ENCODE measurements at places on chromosomes 6 and 20.

DNA sequence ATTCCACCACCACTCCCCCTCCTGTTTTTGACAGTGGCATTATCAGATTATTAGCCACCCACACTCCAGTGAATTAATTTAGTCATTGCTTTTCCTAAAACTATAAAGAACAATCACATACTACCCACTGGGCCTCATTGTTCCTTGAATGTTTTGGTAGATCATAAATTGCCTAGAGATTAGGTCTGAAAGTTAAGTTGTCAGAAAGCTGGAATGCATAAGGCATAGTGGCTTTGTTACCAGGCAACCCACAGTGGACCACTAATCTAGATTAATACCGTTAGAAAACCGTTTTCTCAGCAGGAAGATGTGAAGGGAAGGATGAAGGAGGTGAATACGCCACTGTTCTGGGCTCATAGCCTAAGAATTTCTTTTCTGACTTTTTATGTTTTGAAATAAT lies 75.6 kb downstream of the SAMD3 start:
- no peak for DNase-seq

DNA sequence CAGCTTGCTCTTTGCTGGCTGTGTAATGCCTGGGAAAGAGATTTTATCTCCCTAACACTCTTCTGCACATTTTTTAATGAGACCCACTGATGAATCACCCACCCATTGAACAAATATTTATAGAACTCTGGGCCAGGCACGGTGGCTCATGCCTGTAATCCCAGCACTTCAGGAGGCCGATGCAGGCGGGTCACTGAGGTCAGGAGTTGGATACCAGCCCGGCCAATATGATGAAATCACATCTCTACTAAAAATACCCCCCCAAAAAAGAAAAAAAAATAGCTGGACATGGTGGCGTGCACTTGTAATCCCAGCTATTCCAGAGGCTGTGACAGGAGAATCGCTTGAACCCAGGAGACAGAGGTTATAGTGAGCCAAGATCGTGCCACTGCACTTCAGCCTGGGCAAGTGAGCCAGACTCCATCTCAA lies 82.1 kb upstream of the SIRPA start:
- no peak for DNase-seq

GRCh38 chr6:28218312-28219248 lies 6.5 kb upstream of the ZSCAN9 start:
- no peak for DNase-seq

GRCh38 chr20:64100566-64100888 lies 6.8 kb downstream of the NPBWR2 start:
- no peak for DNase-seq

GRCh38 chr6:155008625-155009024 lies 13.5 kb downstream of the TIAM2 start:
- DNase-seq, result no peak

DNA sequence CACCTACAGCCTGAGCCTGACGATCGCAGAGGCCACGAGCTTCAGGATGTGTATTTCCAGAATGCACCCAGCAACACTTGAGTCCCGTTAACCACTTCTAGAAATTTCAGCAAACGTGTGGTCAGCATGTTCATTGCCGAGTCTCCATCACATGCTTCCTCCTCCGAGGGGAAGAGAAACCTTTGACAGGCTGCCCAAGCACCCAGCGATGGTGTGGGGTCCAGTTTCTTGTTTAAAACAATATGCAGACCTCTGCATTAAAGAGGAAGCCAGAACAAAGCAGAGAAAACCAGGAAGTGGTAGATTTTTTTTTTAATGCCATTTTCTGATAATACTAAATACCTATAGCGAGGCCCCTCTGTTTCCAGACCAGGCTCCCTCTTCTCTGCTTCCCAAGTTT lies 71.9 kb downstream of the GNAS-AS1 start:
- no peak for DNase-seq

- DNase-seq, result no peak
These were observed 45.4 kb downstream of the AKAP12 start for GRCh38 chr6:151285122-151285521.

DNA sequence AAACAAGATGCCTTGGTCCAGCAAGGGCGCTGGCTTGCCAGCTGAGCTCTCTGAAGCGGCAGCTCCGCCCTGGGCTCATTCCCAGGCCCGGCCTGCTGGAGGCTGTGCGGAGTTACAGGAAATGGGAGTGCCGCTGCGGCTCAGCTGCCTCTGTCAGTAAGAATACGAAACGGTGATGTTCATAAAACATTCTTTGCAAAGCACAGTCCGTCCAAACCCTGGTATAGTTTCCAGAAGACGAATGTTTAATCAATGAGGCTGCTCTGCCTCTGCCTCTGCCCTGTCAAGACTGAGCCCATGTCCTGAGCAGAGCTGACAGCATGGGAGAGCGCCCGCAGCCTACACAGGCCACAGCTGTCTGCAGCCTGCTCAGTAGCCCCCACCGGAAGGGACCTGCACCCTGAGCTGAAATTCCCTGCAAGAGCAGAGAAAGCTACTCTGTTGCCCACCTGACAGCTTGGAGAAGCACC lies 153.3 kb upstream of the SNX9 start:
- no peak for DNase-seq

GRCh38 chr6:45903959-45904358 lies 111.7 kb downstream of the CLIC5 start:
- no peak for DNase-seq

GRCh38 chr6:12709556-12710232 lies 6.9 kb upstream of the PHACTR1 start:
- no peak for DNase-seq

DNA sequence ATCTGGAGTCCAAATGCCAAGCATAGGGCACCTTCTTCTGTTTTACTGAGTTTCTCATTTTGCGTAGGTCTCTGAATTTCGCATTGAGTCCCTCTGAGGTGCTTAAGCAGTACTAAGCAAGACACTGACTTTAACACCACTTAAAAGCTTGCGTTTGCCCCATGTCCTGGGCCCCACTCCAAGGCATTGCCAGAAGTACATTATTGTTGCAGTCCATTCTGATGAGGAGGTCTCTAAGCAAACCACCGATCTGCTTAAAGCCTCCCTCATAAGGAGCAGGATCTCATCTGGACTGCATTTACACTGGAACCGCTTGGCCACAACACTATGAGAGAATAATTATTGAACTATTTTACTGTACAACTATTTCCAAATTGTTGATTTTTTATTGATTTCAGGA lies 16.3 kb downstream of the BMP2 start:
- DNase-seq, result no peak

- DNase-seq, result no peak
These were observed 266.0 kb upstream of the ID4 start for GRCh38 chr6:19571176-19571575.

GRCh38 chr6:80976336-80976735 lies 776.1 kb downstream of the TENT5A start:
- DNase-seq, result no peak

All from CD4-positive, CD25-positive, alpha-beta regulatory T cell (primary cell).